ENCODE measurements at places on chromosomes 5 and 9. TPM values are rescaled to one million over a fixed set of nuclear protein-coding genes. Genes with fewer than 3 reads are reported as not detected.

GRCh38 chr5:4584982-4585381 lies 555.1 kb upstream of the ADAMTS16 start:
- no peaks in the 10 kb centered on the region for H3K27me3 ChIP-seq
- H3K27ac ChIP-seq = no peak overlapping the region
- no peak for DNase-seq
- H3K4me1 ChIP-seq = no peaks in the 10 kb centered on the region

GRCh38 chr9:69130456-69131441 lies 43.3 kb upstream of the TJP2 start:
- no peak overlapping the region for H3K4me3 ChIP-seq
- H3K27me3 ChIP-seq = no peaks in the 10 kb centered on the region
- DNase-seq = no peak

- DNase-seq = no peak
- no peaks in the 10 kb centered on the region for H3K4me1 ChIP-seq
- H3K27ac ChIP-seq = no peak overlapping the region
- no peak overlapping the region for H3K4me3 ChIP-seq
- no peaks in the 10 kb centered on the region for H3K27me3 ChIP-seq
- no peaks in the 10 kb centered on the region for H3K36me3 ChIP-seq
Observed at GRCh38 chr5:135553688-135554462, 18.1 kb upstream of the NEUROG1 start.

DNA sequence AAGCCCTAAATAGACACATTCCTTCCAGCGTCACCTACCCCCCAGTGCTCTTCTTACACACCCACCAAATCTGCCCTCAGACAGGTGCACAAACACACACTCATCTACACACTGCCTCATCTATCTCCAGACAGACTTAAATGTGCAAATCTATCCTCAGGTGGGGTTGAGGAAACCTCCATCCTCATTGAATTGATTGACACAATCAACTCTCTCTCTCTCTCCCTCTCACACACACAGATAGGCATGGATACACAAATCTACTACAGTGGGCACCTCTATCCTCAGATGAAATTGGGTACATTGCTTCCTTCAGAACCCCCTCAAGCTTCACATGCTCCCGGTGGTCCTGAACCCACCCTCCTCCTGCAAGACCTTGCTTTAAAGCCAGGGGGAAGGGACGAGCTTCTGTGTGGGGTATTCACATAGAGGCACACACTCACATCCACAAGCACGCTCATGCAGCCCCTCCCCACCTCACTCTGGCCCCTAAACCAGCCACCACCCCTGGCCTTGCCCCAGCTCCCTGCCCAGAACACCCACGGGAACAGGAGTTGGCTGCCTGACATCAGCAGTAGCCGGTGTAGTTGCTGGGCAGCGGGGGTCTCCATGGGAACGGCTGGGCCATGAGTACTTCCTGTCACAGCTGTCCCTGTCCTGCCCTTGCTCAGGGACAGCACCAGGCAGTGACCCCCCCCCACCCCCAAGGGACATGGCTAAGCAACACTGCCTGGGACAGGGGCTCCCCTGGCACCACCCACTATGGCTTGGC lies 22.8 kb downstream of the PCDH1 start:
- DNase-seq = no peak
- H3K36me3 ChIP-seq = no peaks in the 10 kb centered on the region
- H3K27me3 ChIP-seq = no peaks in the 10 kb centered on the region
- H3K4me3 ChIP-seq = no peak overlapping the region
- H3K27ac ChIP-seq = no peak overlapping the region

GRCh38 chr5:25516141-25516540 lies 871.4 kb upstream of the CDH10 start:
- no peaks in the 10 kb centered on the region for H3K27me3 ChIP-seq
- no peaks in the 10 kb centered on the region for H3K4me1 ChIP-seq
- no peak for DNase-seq
- no peaks in the 10 kb centered on the region for H3K36me3 ChIP-seq

- no peak for DNase-seq
- peaks cover 25% of the 10 kb centered on the region for H3K4me1 ChIP-seq
- no peaks in the 10 kb centered on the region for H3K36me3 ChIP-seq
- H3K27me3 ChIP-seq = no peaks in the 10 kb centered on the region
- H3K27ac ChIP-seq = peak overlapping the region; percentile 80
Observed at GRCh38 chr5:142770650-142771609, 753 bp downstream of the ARHGAP26 start.

- H3K4me1 ChIP-seq = no peaks in the 10 kb centered on the region
- H3K4me3 ChIP-seq = no peak overlapping the region
- H3K27me3 ChIP-seq = no peaks in the 10 kb centered on the region
- no peak overlapping the region for H3K27ac ChIP-seq
Observed at GRCh38 chr9:98099898-98100297, 19.1 kb downstream of the TRIM14 start.

GRCh38 chr9:100595391-100596199 lies 17.7 kb downstream of the CAVIN4 start:
- DNase-seq = no peak
- no peak overlapping the region for H3K4me3 ChIP-seq
- H3K27me3 ChIP-seq = no peaks in the 10 kb centered on the region

- no peak overlapping the region for H3K4me3 ChIP-seq
- no peaks in the 10 kb centered on the region for H3K36me3 ChIP-seq
- no peaks in the 10 kb centered on the region for H3K4me1 ChIP-seq
Observed at GRCh38 chr9:73270967-73271721, 119.5 kb downstream of the ANXA1 start.

- DNase-seq = no peak
- H3K27ac ChIP-seq = no peak overlapping the region
- no peaks in the 10 kb centered on the region for H3K4me1 ChIP-seq
- no peak overlapping the region for H3K4me3 ChIP-seq
- H3K36me3 ChIP-seq = no peaks in the 10 kb centered on the region
Observed at GRCh38 chr5:64949331-64949730, 180.6 kb downstream of the CWC27 start.

Gene NOP16
- 48.6 TPM for total RNA-seq

Gene TRIM36
- total RNA-seq = 2.2 TPM

Gene SLC36A2
- total RNA-seq = not detected

Gene PNPLA7
- total RNA-seq = 16.2 TPM
